ENCODE measurements at places on chromosomes 2 and 18. TPM values are rescaled to one million over a fixed set of nuclear protein-coding genes. Genes with fewer than 3 reads are reported as not detected.

GRCh38 chr2:36780231-36780839 is 83.8 kb downstream of the VIT start:
- no peak for DNase-seq

GRCh38 chr2:150710916-150711315 is 223.4 kb upstream of the RND3 start:
- no peak for DNase-seq

DNA sequence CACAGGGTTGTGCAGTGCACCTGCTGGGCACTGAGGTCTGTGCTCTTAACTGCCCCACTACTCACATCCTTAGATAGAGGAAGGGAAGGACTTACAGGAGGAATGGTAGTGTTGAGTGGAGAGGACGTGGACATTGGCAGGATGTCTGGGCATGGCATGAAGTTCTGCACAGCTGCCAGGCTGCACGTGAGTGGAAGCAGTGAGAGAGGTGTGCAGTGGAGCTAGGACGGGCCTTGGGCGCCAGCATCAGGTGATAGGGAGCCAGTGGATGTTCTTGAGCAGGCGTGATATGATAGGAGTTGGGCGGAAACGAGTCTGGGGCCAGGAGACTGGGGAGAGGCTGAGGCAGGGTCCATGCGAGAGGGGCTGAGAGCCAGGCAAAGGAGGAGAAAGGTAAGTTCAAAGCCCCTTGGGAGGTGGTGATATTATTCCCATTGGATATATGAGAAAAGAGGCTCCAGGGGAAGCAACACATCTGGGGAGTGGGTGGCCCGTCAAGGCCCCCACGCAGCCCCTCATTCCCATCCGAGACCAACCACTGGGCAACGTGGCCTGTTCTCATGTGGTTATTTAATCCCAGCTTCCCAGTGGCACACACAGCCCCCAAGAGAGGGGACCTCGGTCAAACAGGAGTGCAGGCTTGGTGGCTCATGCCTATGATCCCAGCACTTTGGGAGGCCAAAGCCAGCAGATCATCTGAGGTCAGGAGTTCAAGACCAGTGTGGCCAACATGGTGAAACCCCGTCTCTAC is 45.7 kb upstream of the SNED1 start:
- no peak for DNase-seq

- no peak for DNase-seq
These were observed 64.2 kb downstream of the CCDC150 start for GRCh38 chr2:196703695-196704094.

The GPR75 gene
- total RNA-seq = 1.6 TPM

The ITSN2 gene
- total RNA-seq = 77.1 TPM

DNA sequence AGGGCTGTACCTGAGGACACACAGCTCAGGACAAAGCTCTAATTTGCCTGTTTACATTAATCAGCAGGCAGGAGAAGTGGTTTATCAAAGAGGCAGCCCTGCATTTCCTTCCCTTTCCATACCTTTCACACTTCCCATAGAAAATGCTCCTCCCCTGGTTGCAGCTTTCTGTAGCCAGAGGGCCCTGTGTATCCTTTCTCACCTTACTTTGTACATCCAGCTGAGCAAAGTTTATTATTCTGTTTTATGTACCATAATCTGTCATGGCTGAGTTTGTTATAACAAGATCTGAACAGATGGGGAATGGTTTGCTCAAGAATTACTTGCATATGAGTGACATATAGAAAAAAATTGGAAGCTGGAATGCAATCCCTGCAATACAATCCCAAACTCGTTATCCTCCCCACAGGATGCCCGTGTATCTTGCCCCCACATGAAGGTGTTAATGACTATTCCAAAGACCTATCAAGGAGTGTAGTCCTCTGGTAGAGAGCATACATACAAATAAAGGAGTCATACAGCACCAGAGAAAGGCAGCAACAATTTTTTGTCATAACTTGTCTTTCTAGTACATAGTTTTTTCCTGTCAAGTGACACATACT is 1025.8 kb upstream of the KLHL29 start:
- no peak for DNase-seq

GRCh38 chr18:76658627-76659026 is 163.6 kb upstream of the ZNF516 start:
- no peak for DNase-seq

GRCh38 chr18:78634061-78634696 is 345.4 kb upstream of the SALL3 start:
- no peak for DNase-seq

- DNase-seq = no peak
These were observed 219.8 kb downstream of the KLHL29 start for GRCh38 chr2:23604731-23605130.

DNA sequence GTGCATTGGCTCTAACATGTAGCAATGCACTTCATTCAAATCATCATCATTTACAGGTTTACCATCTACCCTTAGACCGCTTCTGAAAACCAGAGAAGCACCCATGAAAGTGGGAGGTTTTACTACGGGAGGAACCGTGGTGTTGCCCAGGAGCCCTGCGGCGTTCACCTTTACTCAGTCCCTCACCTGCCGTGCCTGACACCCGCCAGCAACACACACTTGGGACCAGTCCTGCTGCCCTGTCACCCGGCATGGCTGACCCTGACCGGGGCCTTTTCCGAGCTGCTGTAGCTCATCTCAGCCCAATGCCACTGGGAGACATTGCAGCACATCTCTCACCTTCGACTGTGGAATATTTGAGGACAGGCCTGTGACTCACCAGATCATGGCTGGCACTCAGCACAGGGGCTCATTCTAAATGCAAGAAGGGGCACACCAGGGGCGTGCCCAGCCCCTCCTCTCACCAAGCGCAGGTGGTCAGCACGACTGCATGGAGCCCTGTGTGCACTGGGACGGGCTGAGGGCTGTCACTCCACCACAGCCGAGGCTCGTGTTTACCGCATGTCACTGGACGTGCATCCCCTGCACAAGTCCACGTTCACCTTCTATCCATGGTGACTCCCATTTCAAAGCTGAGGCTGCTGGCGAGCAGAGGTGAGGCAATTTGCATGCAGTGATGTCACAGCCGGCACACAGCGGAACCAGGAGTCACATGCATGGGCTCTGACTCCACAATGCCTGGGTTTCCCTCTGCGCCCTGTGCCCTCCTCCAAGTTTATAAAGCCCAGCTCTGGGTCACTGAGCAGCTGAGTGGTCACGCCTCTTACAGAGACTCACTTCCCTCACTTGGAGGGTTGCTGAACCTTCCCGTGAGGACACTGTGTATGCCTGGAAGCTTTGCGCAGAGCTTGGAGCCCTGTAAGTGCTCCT is 76.7 kb upstream of the SNTG2 start:
- DNase-seq = no peak

The TRPM8 gene
- total RNA-seq = not detected

GRCh38 chr18:5979176-5979888 is 84.0 kb upstream of the TMEM200C start:
- no peak for DNase-seq

DNA sequence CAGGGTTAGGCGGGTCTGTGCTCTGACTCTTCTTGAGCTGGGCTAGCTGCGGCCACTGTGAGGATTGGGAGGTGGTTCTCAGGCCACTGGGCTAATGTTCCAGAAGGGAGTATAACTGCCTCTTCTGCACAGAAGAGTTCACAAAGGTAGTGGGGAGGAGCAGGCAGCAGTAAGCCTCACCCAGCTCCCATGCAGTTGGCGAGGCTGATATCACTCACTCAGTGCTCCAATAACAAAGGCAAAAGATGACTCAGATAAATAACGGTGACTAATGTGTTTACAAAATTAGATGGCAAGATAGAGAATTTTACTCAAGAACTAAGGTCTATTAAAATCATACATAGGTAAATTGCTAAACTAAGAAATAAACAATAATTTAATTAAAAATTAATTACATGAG is 174.2 kb upstream of the TMEM200C start:
- no peak for DNase-seq

- DNase-seq = no peak
These were observed 40.8 kb downstream of the PRPF40A start for GRCh38 chr2:152676461-152676860.

GRCh38 chr2:207658156-207658555 is 33.0 kb upstream of the METTL21A start:
- no peak for DNase-seq

DNA sequence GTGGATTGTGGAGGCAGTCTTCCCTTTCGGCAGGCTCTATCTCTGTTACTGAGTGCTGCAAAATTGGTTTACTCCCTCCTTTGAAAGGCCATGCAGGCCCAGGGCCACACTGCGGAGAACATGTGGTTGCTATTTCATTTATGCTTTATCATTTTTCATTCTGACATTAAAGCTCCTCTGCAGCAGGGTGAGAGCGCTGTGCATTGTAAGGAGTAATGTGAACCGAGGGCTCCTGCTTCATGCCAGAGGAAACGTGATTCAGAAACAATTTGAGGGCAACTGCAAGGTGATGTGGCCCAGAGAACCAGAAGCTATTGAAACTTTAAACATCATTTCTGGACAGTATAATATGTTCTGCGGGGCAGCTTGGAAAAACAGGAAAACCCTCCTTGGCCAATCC is 341.6 kb upstream of the NT5C1B start:
- no peak for DNase-seq

The LIMS3 gene
- 0.42 TPM for total RNA-seq

The PROKR1 gene
- not detected for total RNA-seq

The SCG2 gene
- not detected for total RNA-seq

The UGT1A10 gene
- total RNA-seq = not detected

- DNase-seq = no peak
These were observed 53.7 kb upstream of the MGAT5 start for GRCh38 chr2:134200036-134200618.

GRCh38 chr2:197239434-197239833 is 71.1 kb downstream of the ANKRD44 start:
- peak; percentile 49 for DNase-seq

- no peak for DNase-seq
These were observed 52.0 kb upstream of the CALCRL start for GRCh38 chr2:187499941-187500532.

- DNase-seq = no peak
These were observed 57.6 kb downstream of the MYOM1 start for GRCh38 chr18:3162181-3162580.

GRCh38 chr18:42038936-42039335 is 83.9 kb downstream of the PIK3C3 start:
- DNase-seq = no peak

DNA sequence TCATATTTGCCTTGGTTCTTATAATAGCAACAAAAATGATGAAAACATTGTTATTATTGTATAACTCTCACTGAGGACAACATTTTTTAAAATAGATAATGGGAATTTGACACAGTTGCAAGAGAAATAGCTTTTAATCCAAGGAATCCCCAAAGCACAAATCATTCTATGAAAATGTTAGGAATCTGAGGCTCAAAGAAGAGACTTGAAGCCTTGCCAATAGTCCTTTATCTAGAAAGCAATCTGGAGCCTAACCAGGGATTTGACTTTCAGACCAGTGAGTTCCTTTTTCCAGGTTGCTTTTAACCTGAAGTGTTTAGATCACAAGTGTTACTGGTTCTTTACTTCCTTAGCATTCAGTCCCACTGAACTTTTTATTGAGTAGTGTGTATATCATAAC is 574.5 kb upstream of the ZEB2 start:
- no peak for DNase-seq

- DNase-seq = no peak
These were observed 13.7 kb downstream of the MTERF4 start for GRCh38 chr2:241088376-241088775.

- DNase-seq = no peak
These were observed 36.7 kb upstream of the FOXI3 start for GRCh38 chr2:88489181-88489580.

The CCBE1 gene
- not detected for total RNA-seq

- DNase-seq = no peak
These were observed 81.5 kb downstream of the STPG4 start for GRCh38 chr2:47073641-47074040.

GRCh38 chr2:238165288-238165921 is 6.6 kb downstream of the ERFE start:
- no peak for DNase-seq

GRCh38 chr2:130884503-130884902 is 47.8 kb downstream of the ARHGEF4 start:
- no peak for DNase-seq

The AGXT gene
- total RNA-seq = not detected

DNA sequence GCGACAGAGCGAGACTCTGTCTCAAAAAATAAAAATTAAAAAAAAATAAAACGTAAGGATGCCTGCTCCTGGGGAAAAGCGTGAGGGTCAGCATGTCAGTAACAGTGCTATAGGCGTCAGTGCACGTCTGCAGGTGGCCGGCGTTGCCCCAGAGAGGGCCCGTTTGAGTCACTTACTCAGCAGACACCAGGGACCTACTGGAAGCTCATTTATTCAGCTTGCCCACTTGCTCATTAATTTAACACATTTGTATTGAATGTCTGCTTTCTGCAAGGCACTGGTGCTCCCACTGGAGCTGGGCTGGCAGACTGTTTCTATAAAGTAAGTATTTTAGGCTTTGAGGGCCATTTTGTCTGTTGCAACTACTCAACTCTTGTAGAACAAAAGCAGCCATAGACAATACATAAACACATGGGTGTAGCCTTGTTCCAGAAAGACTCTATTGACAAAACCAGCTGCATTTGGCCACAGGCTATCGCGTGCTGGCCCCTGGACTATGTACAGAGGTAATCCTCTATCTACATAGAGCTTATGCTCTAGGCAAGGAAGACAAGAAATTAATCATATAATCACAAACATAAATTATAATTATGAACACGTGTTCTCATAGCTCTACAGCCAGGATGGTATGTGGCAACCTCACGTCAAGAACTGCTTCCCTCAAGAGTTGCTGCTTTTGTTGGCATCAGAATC is 73.2 kb downstream of the KLHL29 start:
- no peak for DNase-seq

- no peak for DNase-seq
These were observed 214.2 kb downstream of the EIPR1 start for GRCh38 chr2:3163401-3163800.

The OSBPL1A gene
- 2.7 TPM for total RNA-seq

The FSIP2 gene
- total RNA-seq = 0.96 TPM

The POTEI gene
- total RNA-seq = not detected

The CCDC74A gene
- 0.50 TPM for total RNA-seq

The COL5A2 gene
- 0.77 TPM for total RNA-seq

The TCF7L1 gene
- total RNA-seq = not detected

- DNase-seq = no peak
These were observed 118.4 kb downstream of the LNPK start for GRCh38 chr2:175883586-175884194.

The RGPD5 gene
- total RNA-seq = 283 TPM

DNA sequence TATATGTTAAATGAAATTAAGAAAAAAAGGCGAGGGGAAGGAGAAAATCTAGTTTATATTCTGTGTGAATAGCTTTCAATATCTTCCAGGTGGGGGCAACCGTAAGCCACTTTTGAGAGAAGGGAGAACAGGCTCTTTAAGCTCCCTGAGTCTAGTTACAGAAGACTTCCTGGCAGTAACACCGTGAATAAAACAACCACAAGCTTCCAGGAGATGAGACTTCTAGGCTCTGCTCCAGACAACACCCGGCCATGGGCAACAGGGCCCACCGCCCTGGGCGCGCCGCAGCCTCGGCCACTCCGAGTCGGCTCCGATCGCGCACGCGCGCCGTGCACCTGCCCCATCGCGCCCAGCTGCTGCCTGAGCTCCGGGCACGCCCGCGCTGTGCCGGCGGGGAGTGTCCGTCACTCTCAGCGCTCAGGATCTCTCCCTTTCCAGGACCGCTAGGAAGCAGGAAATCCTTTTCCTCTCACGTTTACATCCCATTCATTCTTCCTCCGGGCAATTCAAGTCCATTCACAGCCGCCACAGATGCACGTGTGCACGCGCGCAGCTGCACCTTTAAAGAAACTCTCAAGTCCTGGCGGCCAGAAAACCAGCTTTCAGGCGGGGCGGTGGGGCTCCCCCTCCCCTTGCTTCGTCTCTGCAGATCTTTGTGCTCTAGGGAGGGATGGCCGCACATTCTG is 19.4 kb upstream of the PAX3 start:
- no peak for DNase-seq

The LRRC30 gene
- not detected for total RNA-seq

Data from CD4-positive, alpha-beta T cell (primary cell).